ENCODE measurements at places on chromosomes 13 and 19.

DNA sequence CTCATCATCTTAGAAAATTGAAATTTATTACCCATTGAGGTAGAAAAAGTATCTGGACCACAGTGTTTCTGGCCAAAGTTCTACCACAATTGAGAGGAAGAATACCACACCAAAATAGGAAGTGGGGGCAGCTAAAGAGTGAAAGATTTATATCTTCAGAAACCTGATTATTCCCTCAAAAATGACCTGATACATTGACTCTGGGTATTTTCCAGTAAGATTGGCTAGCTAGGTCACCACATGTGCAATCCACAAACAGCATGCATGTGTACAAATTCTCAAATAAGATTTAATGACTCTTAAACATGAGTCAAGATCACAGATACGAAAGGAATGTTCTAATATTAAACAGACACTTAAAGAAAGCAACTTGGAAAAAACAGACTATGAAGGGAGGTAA is 1516.2 kb upstream of the PCDH20 start:
- no peak for DNase-seq

- no peak for DNase-seq
Observed at GRCh38 chr13:71360041-71360440, 507.0 kb downstream of the DACH1 start.

DNA sequence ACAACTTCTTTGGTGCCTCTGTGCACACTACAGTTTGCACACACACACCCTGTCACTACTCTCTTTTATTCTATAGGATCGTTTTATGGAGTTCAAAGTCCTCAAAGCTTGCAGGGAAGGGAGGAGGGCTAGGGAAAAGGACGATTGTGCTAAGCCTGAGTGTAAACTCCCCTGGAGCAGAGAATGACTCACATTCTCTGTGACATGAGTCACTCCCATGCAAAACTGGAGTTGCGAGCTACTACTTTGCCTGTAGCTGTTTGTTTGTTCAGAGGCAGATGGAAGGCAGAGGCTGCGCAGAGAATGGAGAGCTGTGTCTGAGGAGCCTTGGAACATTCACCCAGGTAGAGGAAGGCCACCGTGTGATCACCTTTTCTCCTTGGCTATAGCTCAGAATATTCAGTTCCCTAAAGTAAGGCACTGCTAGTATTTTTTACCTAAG is 80.5 kb upstream of the MBNL2 start:
- DNase-seq: peak; percentile 52

DNA sequence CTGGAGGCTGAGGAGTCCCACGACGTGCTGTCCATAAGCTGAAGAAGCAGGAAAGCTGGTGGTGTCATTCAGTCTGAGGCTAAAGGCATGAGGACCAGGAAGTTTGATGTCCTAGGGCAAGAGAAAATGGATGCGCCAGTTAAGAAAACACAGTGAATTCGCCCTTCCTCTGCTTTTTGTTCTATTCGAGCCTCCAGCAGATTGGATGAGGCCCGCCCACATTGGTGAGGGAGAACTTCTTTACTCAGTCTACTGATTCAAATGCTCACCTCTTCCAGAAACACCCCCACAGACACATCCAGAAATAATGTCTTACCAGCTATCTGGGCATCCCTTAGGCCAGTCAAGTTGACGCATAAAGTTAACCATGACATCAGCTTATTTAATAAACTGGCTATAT is 7.5 kb upstream of the TTYH1 start:
- no peak for DNase-seq

- no peak for DNase-seq
Observed at GRCh38 chr19:46839752-46840497, 10.7 kb downstream of the AP2S1 start.

- no peak for DNase-seq
Observed at GRCh38 chr13:83618966-83619365, 263.3 kb downstream of the SLITRK1 start.

DNA sequence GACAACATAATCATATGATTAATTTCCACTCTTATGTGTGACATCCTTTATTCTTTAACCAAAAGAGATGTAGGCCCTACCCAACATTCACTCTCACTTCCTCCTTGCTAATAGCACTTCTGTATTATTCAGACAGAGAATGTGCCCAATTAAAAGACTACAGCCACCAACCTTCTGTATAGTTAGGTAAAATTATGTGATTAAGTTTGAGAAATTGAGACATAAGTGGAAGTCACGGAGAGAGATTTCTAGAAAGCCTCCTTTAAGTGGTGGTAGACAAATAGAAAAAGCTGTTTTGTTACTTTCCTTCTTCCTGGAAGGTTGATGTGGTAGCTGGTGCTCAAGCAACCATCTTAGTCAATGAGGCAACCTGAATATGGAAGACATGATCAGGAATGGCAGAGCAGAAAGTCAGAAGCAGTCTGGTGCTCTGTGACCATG is 14.8 kb downstream of the EPSTI1 start:
- DNase-seq: no peak

DNA sequence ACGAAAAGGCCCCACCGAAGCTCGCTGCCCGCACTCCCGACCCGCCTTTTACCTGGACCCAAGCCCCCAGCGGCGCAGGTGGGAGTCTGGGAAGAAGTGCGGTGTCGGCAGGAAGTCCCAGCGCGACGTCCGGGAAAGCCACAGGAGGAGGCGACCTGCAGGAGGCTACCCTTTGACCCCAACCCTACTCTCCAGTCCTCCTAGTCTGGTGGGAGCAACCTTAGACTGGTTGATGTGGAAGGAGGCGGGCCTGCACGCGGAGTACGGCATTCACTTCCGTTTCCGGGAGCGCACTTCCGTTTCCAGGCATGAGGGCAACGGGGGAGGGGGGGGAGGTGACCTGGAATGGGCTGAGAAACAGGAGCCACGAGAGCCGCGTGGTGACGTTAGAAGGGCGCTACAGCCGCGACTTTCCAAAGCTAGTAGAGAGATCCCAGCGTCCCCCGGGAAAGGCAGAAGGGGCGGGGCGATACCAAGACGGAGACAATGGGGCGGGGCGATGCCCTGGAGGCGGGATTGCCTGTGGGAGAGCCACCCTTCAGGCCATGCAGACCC is 28.5 kb downstream of the ZNF266 start:
- DNase-seq: peak; percentile 87

- no peak for DNase-seq
Observed at GRCh38 chr19:31979949-31980670, 365.3 kb upstream of the ZNF507 start.

DNA sequence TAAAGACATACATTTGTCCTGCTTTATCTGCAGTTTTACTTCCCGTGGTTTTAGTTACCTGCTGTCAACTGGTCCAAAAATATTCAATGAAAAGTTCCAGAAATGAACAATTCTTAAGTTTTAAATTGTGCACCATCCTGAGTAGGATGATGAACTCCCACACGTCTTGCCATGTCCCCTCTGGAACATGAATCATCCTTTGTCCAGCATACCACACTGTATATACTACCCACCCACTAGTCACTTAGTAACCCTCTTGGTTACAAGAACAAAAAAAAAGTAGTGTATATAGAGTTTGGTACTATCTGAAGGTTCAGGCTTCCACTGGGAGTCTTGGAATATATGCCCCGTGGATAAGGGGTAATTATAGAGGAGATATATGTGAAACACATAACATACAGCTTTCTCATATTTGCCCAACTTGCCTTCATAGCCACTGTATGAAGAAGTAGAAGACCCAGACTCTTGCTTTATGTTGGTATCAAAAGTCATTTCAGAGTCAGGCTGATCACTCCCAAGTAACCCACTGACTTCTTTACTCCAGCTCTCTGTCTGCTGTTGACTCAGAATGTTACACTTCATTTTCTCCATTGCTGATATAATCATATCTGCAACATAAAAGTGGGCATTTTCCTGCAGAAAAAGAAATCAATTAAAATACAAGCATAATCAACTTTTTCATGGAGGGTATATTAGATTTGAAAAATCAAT is 19.3 kb downstream of the RUBCNL start:
- DNase-seq: no peak

DNA sequence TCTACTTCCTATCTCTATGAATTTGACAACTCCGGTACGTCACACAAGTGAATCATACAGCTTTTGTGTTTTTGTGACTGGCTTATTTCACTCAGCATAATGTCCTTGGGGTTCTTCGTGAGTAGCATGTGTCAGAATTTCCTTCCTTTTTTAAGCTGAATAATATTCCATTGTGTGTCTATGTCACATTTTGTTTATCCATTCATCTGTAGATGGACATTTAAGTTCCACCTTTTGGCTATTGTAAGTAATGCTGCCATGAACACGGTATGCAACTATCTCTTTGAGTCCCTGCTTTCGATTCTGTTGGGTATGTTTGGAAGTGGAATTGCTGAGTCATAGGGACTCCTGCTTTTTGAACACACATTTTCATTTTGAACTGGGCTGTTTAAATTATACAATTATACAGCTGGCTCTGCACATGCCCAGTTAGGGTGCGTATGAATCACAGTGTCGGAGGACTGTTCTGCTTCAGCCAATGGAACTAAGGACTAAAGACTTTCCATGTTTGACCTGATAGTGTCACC is 43.0 kb upstream of the C13orf42 start:
- DNase-seq: no peak
